ENCODE measurements at places on chromosomes 4 and X.

DNA sequence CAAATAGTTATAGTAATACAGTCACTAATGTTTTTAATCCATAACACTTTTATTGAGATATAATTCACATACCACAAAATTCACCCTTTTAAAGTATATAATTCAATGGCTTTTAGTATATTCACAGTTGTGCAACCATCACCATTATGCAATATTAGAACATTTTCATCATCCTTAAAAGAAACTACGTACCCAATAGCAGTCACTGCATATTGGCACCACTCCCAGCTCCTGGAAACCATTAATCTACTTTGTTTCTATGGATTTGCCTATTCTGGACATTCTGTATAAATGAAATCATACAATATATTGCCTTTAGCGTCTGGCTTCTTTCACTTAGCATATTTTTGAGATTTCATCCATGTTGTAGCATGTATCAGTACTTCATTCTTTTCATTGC is 99.3 kb downstream of the AMMECR1 start:
- DNase-seq, result no peak

DNA sequence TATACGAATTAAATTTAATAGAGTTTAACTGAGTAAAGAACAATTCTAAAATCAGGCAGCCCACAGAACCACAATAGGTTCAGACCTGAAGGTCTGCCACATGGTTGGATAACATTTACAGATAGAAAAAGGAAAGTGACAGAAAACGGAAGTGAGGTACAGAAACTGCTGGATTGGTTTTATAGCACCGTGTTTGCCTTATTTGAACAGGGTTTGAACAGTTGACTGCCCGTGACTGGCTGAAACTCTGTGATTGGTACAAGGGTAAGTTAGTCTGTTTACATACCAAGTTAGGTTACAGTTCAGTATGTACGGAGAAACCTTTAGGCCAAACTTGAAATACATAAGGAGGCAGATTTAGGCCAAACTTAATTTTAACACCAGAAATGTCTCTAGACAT is 64.1 kb upstream of the ATXN3L start:
- no peak for DNase-seq

GRCh38 chr4:114727461-114727860 is 128.9 kb downstream of the UGT8 start:
- no peak for DNase-seq

DNA sequence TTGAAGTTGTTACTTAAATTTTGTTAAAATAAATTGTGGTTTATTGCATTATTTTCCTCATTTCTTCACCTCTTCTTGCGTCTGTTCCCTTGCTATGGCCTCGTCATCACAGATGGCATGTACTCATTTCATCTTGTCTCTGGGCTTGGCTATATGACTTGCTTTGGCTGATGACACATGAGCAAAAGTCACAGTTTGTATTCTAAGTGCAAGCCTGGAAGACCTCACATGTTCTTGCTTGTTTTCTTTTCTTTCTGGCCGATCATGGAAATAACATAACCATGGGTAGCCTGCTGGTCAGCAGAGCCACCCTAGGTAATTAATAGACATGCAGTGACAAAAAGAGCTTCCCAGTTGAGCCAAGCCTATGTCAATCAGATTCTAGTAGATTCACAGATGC is 527.9 kb downstream of the SPRY1 start:
- DNase-seq, result no peak

DNA sequence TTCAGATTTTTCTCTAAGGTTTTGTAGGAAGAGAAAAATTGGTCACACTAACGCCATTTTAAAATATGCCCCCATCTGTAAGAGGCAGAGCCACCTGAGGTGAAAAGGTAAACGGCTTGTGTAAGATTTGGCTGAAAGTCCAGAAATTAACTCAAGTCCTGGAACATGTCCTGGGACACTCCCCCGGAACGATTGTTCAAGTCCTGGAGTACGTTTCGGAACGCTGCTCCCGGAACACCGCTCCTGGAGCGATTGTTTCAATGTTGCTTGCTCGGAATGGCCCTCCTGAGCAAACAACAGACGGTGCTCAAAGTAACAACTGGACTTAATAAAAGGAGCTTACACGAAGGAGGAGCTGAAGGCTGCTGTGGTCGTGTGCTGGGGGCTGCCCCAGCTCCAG is 796.5 kb upstream of the SLIT2 start:
- DNase-seq, result no peak

DNA sequence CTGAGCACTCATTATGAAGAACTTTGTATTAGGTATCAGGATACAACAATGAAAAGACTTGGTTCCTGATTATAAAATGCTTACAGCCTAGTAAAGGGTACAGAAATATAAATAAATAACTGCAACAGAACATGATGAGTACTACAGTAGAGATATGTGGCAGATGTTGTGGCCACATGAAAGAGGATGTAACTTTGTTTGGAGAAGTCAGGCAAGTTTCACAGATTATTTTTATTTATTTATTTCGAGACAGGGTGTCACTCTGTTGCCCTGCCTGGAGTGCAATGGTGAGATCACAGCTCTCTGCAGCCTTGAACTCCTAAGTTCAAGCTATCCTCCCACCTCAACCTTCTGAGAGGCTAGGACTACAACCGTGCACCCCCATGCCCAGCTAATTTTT is 15.8 kb upstream of the UBE2K start:
- no peak for DNase-seq

DNA sequence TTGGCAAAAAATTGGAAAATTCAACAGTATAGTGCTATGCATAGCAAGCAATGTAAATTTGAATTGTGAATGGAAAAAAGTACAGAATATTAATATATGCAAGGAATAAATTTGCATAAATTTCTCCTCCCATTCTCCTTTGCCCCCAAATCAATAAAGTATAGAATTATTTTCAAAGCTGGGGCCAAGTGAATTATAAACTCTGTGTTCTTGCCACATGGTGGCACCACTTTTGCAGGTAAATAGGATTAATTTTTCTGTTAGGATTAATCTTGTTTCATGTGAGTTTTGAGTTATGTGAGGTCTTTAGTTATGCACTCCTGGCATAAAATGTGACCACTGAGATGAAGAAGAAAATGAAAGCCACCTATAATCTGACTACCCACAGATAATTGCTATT is 19.9 kb downstream of the COPS4 start:
- no peak for DNase-seq

DNA sequence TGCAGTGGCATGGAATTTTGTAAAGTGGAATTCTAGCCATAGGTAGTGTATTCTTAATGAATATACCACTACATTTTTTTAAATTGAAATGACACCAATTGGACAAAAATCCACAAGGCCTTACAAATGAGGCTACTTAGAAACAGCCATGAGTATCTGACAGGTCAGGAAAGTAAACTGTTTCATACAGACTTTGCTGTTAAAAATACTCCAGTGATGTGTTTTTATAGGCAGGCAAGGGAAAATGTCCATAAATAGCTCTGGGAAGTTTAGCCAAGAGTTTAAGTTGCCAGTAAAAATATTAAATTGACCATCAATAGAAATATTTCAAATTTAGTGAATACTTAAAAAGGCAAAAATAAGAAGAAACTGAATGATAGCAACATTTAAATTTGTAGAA is 41.8 kb upstream of the PDLIM5 start:
- DNase-seq, result no peak

DNA sequence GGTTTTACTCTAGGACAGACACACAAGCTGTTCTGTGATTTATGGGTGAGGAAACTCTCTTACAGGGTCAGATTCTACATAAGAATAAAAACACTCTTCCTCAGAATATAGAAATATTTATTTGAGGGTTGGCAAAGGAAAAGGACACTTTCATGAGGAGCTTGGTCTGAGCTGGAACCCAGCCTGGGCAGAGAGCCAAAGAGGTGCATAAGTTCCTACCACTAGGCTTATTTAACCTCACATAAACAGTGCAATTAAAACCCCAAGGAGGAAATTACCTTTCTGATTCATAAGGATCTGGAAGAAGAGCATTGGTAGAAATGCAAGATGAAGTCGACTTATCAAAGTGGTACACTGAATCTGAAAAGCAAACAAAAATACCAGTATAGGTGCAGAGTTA is 32.9 kb downstream of the SETD7 start:
- DNase-seq, result no peak

- no peak for DNase-seq
These were observed 4.3 kb downstream of the CCNA2 start for GRCh38 chr4:121819216-121819965.

- DNase-seq, result no peak
These were observed 48.6 kb downstream of the RPGR start for GRCh38 chrX:38278682-38279081.

- no peak for DNase-seq
These were observed 359.5 kb downstream of the C4orf33 start for GRCh38 chr4:129455482-129455881.

- DNase-seq, result no peak
These were observed 112.5 kb upstream of the GPC4 start for GRCh38 chrX:133527825-133528224.

GRCh38 chr4:53000560-53000959 is 138.4 kb downstream of the RASL11B start:
- no peak for DNase-seq

DNA sequence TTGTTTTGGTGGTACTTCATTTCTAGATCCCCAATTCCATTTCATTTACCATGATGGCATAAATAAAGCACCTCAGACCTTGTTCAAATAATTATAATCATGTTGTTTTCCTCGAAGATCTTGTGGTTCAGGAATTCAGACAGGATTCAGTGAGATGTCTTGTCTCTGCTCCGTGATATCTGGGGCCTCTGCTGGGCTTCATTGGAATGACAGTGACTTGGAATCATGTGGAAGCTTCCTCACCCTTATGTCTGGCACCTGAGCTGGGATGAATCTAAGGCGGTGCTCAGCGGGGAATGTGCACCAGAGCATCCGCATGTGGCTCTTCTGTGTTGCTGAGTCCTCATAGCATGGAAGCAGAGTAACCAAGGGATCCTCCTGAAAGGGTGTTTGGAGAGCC is 132.2 kb downstream of the VEGFC start:
- DNase-seq, result no peak

GRCh38 chrX:42783451-42783850 is 5.5 kb upstream of the PPP1R2C start:
- no peak for DNase-seq

- no peak for DNase-seq
These were observed 19.8 kb upstream of the KLF3 start for GRCh38 chr4:38644201-38644600.

- no peak for DNase-seq
These were observed 151.0 kb downstream of the ANTXR2 start for GRCh38 chr4:79922011-79922410.

GRCh38 chr4:27717431-27717755 is 856.8 kb downstream of the STIM2 start:
- DNase-seq, result no peak

DNA sequence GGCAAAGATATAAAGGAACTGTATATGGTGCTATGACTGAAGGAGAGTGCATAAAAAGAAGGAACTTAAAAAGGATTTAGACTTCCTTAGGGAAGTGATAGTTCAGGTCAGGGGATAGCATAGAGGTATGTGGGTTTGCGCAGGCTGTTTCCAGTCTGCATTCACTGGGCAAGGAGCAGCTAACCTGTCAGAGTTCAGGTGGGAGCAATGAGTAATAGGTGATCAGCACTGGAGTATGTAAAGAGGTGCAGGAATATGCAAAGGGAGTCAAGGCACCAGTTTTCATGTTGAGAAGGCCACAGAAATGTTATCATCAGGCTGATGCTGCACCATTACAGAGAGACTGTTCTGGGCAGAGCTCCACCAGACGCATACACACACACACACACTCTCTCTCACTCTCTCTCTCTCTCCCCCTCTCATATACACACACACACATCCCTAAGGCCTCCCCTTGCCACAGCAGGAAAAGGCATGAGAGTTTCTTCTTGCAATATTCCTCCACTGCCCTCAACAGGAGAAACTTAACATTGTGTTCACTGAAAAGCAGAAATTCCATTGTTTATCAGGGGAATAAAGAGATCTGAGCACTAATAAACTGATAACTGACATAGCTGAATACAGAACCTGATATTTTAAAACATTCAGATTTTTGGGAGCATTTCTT is 256.4 kb upstream of the GRID2 start:
- DNase-seq, result no peak

GRCh38 chrX:10015355-10015722 is 48.2 kb downstream of the CLDN34 start:
- DNase-seq, result no peak

- no peak for DNase-seq
These were observed 243.8 kb downstream of the THOC2 start for GRCh38 chrX:123489011-123489410.

GRCh38 chr4:8721621-8722020 is 129.1 kb downstream of the CPZ start:
- DNase-seq, result no peak

DNA sequence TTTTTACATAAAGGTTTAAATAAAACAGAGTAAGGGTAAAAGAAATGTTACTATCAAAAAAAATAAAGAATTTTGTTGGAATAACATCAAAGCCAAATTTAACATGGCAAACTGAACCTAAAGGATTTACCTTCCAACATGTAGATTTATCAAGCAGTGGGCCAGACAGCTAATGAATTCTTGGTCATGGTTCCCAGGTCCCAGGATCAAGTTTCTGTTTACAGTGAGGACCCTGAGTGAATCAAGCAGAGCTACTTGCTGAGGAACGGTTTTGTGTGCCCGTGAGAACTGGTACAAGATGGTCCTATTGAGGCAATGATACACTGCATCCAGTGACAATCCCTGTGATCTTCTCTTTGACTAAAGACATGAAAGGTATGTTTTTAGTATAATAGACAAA is 157.1 kb downstream of the CDS1 start:
- no peak for DNase-seq

DNA sequence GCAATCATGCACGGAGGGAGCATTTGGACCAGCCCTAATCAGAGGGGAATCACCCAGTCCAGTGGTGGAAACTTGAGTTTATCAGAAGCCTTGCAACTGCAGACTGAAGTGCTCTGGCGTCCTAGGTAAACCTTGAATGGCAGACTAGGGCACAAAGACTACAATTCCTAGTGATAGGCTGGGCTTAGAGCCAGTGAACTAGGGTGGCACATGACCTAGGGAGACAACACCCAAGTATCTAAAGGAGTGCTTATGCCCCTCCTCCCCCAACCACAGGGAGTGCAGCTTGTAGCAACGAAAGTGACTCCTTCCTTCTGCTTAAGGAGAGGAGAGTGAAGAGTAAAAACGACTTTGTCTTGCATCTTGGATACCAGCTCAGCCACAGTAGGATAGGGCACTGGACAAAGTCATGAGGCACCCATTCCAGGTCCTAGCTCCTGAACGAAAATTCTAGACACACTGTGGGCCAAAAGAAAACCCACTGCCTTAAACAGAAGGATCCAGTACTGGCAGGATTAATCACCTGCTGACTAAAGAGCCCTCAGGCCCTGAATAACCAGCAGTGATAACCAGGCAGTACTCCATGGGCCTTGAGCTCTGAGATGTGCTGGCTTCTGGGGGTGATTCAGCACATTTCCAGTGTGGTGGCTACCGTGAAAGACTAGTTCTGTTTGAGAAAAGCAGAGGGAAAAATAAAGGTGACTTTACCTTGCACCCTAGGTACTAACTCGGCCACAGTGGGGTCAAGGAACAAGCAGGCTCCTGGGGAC is 58.7 kb upstream of the STARD8 start:
- DNase-seq, result peak; percentile 14

All from epithelial cell of prostate (primary cell).